Breast epithelium (tissue), 4 donors: ENCODE measurements at places on chromosomes 16 and 17. TPM values are rescaled to one million over a fixed set of nuclear protein-coding genes. Genes with fewer than 3 reads are reported as not detected.

GRCh38 chr17:49168706-49169105, 36.1 kb downstream of the B4GALNT2 start:
- DNase-seq = no peak

GRCh38 chr16:89478576-89479221, 11.7 kb downstream of the ANKRD11 start:
- DNase-seq = no peak

DNA sequence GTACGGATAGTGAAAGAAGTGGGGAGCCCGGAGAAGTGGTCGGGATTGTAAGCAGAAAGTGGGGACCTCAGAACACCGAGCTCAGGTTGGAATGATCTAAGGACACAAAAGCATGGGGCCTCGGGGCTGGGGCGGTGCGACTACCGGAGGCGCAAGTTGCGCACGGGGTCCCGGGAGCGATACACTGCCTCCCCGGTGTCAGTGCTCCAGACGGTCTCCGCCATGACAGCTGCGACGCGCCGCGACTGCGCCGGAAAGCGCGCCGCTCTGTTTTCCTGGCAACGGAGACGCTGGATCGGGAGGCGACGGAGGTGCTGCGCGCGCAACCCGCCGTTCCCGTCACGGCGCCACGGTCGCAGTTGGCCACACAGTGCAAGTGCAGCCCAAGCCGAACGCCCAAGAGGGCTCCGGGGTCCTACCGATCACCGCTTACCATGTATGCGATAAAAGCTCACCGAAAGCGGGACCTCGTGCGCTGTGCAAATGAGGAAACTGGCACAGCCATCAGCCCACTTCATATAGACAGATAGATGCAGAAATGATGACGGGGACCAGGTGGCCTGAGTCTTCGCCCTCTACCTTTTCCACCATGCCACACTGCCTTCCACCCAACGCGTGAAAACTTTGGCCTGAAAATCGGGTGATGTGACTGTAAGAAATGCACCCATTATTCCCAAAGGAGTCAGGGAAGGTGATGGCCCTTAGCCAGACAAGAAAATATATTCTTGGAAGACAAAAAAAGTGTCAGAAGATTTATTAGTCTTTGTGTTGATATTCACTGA, at the start of gene MKS1:
MKS1 (minus strand) TSS at position 249 of the 782 bp plus-strand sequence; CDS start at position 224, 25 bp downstream.
- peak; percentile 95 for DNase-seq

DNA sequence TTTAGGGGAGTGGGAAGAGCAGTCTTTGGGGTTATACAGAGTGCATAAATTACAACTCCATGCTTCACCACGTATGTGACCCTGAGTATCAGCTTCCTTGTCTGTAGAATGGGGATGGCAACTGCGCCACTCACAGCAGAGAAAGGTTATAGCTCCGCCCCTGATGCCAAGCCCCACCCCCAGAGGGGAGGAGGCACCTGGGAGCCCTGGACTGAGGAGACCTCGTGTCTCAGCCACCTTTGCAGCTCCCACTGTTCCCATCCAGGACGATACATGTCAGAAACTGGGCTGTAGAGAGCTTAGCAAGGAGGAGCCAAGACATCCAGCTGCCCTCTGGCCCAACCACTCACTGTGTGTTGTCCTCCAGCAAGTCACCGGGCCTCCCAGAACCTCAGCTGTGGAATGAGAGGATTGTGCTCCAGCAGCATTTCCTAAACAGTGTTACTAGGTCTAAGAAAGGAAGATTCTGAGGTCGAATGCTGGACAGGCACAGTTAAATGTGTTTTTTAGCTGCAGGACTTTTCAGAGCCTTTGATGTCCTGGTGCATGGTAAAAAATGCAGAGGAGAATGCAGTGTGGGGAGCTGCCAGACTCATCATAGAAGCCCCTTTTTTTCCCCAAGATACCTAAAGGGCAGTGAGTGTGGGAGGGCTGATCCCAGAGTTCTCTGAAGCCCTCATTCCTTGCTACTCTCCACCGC, 49.4 kb downstream of the BEAN1 start:
- DNase-seq = no peak

DNA sequence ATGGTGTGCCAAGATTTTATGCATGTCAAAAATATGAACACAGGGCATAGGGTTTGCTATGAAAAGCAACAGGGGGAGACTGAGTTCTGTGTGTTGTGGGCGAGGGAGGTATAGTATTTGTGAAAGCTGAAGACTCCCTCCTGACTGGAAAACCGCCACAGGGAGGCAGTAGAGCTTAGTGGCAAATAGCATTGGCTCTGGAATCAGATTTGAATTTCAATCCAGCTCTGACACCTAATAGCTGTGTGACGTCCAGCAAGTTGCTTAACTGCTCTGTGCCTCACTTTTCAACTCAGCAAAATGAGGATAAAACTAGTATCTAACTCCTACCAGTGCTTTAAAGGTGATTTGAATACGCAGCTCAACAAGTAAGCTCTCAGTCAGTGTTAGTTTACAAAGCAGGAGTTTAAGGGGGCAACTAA, 22.0 kb downstream of the KPNA2 start:
- DNase-seq = no peak

- DNase-seq = no peak
These were observed 36.9 kb downstream of the ZNF207 start for GRCh38 chr17:32386844-32387243.

- DNase-seq = no peak
These were observed 2292.0 kb downstream of the TP53TG3F start for GRCh38 chr16:35751191-35751941.

DNA sequence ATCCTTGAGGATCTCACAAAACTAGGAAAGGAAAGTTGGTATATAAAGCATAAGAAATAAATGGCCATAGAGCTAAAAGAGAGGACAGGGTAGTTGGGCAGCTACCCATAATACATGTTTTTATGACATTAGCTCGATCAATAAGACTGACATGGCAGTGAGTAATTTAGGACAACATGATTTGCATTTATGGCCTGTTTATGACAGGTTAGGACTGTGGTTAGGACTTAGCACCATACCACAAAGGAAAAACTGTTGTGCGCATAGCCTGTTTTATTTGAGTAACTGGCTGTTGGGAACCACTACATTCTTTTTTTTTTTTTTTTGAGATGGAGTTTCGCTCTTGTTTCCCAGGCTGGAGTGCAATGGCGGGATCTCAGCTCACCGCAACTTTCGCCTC, 18.0 kb upstream of the TRIM37 start:
- no peak for DNase-seq

DNA sequence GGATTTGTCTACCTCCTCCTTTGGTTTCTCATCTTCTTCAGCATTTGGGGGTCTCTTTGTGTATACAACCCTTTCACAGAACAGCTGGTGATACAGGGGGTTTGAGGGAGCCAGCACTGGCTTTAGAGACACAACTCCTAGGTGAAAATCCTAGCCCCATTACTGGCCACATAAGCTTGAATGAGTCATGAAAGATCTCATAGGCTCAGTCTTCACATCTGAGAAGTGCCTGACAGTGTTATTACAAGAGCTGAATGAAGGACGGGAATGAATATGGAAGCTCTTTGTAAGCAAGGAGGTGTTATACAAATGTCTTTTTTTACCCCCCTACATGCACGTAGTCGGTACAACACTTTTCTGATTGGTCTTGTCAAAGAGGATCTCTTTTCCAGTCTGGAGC, 1.7 kb upstream of the B4GALNT2 start:
- DNase-seq = no peak

DNA sequence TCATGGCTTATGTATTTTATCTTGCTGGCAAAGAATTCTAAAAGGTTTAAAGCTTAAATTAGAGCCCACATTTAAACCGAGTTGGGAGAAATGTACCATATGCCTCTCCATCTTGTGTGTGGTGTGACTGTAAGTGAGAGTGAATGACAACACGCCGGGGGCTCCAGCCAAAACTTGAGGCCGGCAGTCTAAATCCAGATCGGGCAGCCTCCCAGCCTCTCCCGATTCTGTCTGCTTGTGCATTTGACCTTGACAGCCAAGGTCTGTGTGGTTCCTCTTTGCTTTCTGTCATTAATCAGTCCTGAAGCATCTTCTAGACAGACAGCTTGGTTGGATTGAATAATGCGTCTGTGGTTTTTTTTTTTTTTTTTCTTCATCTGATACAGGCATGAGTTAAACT, 1093.2 kb upstream of the EEF2KMT start:
- DNase-seq = no peak

GRCh38 chr17:18877104-18877645, 19.2 kb downstream of the PRPSAP2 start:
- DNase-seq = no peak

DNA sequence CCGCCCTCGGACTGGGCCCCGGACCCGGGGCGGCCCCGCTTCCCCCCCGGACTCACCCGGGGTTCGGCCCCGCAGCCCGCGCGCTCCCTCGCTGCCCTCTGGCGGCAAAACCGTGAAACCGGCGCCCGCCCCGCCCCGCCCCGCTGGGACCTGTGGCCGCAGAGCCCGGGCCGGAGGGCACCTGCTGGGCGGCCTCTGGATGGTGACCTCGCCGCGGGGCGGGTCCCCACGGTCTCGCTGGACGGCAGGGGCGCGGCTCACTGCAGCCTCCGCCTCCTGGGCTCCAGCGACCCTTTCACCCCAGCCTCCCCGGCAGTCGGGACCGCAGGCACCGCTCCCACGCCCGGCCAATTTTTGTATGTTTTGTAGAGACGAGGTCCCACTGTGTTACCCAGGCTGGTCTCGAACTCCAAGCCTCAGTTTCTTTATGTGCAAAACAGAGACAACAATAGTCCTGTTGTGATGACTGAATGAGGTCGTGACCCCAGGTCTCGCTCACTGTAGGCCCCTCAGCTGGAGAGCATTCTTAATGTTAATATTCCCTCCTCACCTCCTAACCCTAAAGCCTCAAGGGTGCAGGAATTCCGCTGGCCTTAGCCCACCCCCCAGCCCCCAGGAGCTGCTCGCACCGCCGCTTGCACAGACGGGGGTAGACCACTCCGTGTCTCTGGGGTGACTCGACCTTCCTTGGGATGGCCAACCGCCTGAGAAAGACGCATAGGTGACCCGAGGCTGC, 33.7 kb upstream of the RPH3AL start:
- peak; percentile 71 for DNase-seq

- DNase-seq = no peak
These were observed 232.0 kb downstream of the SNX29 start for GRCh38 chr16:12208341-12209035.

GRCh38 chr17:67475161-67475937, 98.3 kb downstream of the PITPNC1 start:
- DNase-seq = peak; percentile 66

GRCh38 chr16:6602405-6602804, 730.2 kb upstream of the RBFOX1 start:
- DNase-seq = no peak

DNA sequence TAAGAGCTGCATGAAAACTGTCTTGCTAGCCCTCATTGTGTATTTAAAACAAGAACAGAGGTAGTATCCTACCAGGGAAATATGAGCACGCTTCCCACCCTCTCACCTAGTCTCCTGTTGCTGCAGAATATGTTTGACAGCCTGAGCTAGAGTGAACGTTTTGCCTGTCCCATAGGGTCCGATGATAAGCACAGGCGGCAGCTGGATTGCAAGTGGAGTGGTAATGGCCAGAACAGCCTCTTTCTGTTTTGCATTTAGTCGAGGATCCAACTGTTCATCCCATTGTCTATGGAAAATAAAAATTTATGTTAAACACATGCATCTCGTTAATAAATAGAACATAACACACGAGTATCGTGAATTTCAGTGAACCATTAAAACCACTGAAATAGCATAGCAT, 84.2 kb downstream of the HELZ start:
- no peak for DNase-seq

- no peak for DNase-seq
These were observed 238.7 kb upstream of the TBX2 start for GRCh38 chr17:61160789-61161445.

GRCh38 chr16:2919511-2920255, 8.0 kb downstream of the FLYWCH1 start:
- no peak for DNase-seq

DNA sequence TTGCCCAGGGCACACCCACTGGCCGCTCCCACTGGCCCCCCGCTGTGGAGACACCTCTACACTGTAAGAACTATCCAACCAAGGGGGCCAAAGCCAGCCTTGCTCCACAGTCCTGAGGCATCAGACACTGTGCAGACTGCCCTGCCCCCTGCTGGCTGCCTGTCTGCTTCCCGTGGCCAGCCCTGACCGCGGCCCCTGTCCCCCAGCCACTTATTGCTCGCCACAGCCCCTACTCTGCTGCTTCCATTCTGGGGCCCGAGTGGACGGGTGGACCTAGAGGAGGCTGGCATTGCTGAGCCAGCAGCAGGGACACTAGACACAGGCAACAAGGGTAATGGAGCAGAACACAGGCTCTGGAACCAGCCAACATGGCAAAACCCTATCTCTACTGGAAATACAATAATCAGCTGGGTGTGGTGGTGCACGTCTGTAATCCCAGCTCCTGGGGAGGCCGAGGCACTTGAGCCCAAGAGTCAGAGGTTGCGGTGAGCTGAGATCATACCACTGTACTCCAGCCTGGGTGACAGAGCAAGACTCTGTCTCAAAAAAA, 19.7 kb upstream of the LRRC37A3 start:
- no peak for DNase-seq

DNA sequence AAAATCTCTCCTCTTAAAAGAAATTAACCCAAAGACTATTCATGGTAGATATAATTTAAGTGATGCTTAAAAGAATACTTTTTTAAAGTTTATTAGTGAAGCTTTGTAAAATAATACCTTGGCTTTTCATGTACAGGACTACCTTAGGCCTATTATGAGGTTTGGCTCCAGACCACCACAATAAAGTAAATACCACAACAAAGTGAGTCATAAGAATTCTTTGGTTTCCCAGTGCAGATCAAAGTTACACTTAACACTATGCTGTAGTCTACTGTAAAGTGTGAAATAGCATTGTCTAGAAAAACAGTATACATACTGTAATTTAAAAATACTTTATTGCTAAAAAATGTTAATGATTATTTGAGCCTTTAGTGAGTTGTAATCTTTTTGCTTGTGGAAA, 31.7 kb downstream of the CLTC start:
- DNase-seq = no peak

GRCh38 chr16:79042886-79043285, 557.7 kb downstream of the MAF start:
- no peak for DNase-seq

- DNase-seq = no peak
These were observed 300.1 kb downstream of the FOXL1 start for GRCh38 chr16:86878236-86879080.

- no peak for DNase-seq
These were observed 60.1 kb upstream of the MRTFB start for GRCh38 chr16:14011001-14011400.

- DNase-seq = no peak
These were observed 148.1 kb downstream of the SALL1 start for GRCh38 chr16:51002881-51003490.

DNA sequence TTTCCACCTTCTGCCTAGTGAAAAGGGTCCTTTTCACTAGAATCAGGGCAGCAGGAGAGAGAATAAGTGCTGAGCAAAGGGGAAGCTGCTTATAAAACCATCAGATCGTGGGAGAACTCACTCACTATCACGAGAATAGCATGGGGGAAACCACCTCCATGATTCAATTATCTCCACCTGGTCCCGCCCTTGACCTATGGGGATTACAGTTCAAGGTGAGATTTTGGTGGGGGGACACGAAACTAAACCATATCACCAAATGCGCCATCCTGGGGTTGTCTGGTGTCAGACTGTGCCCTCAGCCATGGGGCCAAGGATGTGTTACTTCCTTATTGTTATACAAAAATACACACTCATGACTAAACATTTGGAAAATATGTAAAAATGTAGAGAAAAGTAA, 10.4 kb upstream of the KATNB1 start:
- no peak for DNase-seq

- no peak for DNase-seq
These were observed 215.9 kb upstream of the TNRC6C start for GRCh38 chr17:77742579-77742978.

TPSD1 gene
- 1.6 TPM for total RNA-seq

CDC27 gene
- total RNA-seq = 65.0 TPM

RDM1 gene
- total RNA-seq = not detected

CA4 gene
- total RNA-seq = 12.3 TPM

ACSM2A gene
- not detected for total RNA-seq

FA2H gene
- 1.8 TPM for total RNA-seq

NOTUM gene
- total RNA-seq = not detected
